T-helper 22 cell (primary cell): ENCODE measurements at places on chromosomes 7 and 10.

GRCh38 chr7:93008833-93009232 lies 108.9 kb downstream of the SAMD9 start:
- DNase-seq = no peak

DNA sequence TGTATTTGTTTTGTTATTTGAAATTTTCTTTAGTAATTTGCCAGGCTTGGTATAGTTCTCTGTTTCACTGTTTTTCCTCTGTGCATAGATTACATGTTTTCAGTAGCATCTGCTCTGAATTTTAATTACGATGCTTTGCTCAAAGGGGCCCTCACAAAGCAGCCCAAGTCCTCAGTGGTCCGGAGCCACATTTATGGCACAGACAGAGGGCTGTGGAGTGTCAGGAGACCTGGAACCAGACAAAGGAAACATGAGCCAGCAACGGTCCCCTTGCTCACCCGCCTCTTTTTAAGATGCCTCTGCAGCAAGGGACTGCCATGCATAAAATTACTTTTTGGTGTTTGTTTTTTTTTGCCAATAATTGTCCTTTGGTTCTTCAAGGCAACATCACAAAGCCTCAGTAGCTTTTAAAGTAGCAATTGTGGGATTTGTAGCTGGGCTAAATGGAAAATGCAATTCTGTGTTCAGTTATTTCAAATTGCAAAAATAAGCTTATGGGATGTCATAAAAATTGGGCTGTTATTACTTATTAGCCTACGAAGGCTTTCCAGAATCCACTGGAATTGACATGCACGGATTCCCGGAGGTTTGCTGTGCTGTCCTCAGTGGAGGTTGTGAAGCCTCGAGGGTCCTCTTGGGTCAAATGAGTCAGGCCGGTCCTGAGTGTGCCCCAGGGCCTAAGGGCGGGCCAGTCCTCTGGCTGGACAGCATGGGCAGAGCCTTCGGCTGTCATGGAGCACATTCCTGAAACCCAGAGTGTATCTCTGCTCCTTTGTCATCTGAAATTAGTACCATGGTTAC lies 422.8 kb downstream of the GLRX3 start:
- no peak for DNase-seq

GRCh38 chr7:37191797-37192196 lies 256.9 kb downstream of the ELMO1 start:
- no peak for DNase-seq

- no peak for DNase-seq
These were observed 21.3 kb downstream of the SRPK2 start for GRCh38 chr7:105367458-105367857.

- DNase-seq = no peak
These were observed 106.2 kb upstream of the GPR141 start for GRCh38 chr7:37577412-37577811.

DNA sequence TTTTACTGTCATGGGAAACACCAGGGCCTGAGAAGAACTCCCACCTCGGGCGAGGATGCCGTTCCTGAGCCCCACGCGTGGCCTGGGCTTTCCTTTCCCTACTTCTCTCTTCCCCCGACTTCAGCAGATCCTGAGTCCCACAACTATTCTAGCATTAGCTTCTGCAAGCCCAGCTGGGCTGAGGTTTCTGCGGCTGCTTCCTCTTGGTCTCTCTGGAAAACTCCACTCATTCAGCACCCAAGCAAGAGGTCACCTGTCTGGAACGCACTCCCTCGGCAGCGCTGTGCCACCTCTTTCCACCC lies 761 bp upstream of the DOCK1 start:
- DNase-seq = no peak

GRCh38 chr7:107269790-107270189 lies 101.0 kb downstream of the HBP1 start:
- DNase-seq = no peak

DNA sequence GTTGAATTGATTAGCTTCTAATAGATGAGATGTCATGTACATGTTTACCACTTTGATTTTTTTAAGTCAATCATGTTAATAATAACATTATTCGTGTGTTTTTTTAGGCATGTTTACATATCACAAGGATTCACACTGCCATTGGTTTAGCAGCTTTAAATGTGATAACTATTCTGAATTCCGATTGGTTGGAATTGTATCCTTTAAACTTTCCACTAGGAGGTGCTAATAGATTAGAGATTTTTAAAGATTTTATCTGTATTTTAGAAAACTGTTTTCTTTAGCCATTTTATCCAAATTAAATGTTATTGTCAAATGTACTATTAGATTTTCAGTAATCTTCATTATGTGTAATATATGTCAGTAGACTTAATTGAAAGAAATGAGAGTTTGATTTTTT lies 83.2 kb downstream of the HECTD2 start:
- DNase-seq = no peak

DNA sequence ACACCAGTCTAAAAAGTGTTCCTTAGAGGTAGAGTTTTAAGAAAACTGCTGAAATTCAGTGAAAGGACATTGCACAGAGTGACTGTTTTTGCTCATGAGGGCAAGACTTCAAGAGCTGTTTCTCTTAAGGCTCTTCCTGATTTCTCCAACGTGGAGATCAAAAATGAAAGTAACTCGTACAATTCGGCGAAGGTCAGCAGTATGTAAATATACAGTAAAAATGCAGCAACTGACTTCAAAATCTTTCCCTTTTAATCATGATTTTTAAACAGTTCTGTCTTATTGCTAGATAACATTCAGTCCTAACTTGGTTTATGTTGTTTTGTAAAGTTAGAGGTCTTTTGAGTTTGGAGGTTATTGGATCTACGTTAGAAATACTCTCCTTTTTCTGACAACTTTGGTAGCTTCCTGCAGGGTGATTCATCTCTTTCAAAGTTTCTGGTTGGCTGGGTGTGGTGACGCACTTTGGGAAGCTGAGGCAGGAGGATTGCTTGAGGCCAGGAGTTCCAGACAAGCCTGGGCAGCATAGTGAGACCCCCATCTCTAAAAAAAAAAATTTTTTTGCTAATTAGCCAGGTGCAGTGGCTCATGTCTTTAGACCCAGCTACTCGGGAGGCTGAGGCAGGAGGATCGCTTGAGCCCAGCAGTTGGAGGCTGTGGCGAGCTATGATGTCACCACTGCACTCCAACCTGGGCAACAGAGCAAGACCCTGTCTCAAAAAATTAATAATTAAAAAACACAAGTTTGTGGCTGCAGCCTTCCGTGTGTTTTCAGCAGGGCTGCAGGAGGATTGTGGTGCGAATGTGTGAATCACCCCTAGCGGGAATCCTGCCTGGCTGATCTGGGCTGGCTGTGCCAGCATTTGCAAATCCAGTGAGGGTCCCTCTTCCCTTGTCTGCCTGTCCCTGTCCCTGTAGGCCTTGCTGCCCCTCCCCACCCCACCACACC lies 29.2 kb upstream of the AP5Z1 start:
- no peak for DNase-seq

- DNase-seq = no peak
These were observed 2.5 kb downstream of the GSTO1 start for GRCh38 chr10:104257235-104257634.

- DNase-seq = no peak
These were observed 7.5 kb downstream of the DUSP5 start for GRCh38 chr10:110505130-110505770.

- DNase-seq = no peak
These were observed 133.1 kb upstream of the ADAM12 start for GRCh38 chr10:126521399-126521798.

DNA sequence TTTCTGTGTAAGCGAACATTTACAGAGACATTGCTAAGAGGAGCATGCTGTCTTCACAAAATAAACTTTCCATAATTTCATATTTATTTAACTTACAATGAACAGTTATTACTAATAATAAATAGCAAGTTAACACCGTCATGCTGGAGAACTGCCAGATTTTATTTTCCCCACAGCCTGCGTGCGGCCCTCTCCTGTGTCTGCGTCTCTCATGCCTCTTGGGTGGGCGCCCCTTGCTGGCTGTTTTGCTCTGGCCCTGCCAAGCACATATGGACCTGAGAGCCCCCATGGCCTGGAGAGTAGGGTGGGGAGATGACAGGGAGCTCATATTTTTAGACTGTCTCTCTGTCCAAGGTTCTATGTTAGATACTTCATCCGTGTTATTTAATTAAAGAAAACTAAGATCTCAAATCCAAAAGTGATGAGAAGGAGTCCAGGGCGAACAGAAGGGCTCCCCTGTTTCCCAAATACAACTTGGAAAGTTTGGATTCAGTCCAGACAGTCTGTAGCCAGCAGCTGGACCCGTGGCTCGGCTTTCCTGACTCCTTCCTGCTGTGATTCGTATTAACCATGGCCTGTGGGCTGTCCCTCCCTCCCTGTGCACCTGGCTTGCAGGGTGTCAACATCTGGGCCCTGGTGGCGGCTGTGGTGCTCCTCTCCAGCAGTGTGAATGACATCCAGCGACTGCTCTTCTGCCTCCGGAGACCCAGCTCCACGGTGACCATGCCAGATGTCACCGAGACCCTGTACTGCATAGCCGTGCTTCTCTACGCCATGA lies 20.5 kb downstream of the FBH1 start:
- no peak for DNase-seq

DNA sequence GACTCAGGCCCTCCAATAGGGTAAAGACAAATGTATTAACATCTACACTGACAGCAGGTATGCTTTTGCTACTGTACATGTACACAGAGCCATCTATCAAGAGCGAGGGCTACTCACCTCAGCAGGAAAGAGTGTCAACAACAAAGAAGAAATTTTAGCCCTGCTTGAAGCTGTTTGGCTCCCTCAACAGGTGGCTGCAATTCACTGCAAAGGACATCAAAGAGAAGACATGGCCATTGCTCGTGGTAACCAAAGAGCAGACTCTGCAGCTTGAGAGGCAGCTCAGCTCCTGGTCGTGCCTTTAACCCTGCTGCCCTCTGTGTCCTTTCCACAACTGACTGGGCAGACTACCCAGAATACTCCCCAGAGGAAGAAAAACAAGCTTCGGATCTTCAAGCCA lies 5.1 kb downstream of the AKR1B15 start:
- no peak for DNase-seq

DNA sequence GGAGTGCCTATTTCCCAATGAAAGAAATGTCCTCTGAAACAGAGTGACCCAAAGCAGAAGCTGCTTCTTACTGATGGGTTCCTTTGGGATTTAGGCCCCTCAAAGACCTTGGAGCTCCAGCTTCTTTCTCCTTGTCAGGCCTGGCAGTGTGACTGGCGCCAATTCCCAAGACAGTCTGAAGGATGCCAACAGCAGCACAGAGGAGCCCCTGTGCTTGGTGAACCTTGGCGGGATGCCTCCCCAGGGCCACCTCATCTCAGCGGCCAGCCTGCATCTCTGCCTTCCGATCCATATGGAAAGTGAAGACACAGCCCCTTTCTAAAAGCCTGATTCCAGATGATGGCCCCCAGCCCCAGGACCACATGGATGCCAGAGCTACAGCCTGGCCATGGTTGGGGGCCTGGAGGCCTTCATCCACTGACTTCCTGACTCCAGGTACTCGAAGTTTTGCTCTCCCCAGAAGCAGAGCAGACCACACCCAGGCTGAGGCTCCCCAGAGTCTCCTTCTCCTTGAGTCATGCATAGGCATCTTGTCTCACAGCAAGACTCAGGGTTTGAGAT lies 45.4 kb downstream of the FBXW4 start:
- DNase-seq = no peak

DNA sequence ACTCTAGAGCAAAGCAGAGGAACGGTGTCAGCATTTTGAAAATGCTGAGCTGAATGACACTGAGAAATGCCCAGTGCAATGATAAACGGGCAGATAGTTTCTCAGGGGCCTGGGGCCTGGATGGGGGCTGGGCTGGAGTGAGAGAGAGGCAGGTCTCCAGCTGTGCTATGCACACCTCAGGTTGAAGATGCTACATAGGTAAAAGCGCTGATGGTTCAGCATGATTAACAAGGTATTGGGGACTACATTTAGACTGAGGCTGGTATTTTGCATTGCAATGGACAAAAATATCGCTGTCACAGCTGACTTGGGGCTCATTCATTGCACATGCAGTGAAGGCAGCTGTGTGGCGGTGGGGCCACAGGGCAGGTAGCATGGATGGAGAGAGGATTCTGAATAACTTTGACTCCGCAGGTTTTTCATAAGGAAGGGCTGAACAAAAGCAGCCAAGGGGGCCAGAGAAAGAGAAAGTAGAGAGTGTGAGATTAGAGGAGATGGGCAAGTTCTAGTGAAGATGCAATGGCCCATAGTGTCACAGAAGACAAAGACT lies 290.8 kb upstream of the ZNF32 start:
- DNase-seq = no peak

DNA sequence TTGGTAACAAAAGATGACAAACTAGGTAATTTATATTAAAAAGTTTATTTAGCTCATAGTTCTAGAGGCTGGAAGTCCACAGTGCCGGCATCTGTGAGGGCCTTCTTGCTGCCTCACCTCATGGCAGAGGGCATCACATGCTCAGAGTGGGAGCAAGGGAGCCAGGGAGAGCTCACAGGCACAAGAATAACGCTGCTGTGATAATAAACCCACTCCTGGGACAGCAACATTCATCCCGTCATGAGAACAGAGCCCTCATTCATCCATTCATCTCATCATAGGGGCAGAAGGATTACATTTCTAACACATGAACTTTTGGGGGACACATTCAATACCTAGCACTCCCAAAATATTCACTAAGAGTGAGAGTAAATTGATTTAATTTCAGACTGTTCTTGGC lies 170.6 kb upstream of the AKR1E2 start:
- no peak for DNase-seq

DNA sequence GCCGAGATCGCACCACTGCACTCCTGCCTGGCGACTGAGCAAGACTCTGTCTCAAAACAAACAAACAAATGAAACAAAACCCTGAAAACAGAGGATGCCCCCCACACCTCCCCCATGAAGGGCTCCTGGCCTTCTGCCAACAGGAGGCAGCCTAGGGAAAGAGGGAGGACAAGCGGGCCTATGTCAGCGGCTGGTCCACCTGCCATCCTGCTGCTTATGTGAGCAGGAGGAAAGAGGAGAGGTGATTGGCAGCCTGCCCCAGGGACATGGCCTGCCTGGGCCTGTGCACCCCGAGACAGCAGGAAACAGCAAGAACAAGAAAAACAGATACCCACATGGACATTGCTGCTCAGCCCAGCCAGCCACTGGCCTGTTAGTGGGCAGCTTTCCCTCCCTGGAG lies 9.1 kb upstream of the ZNF316 start:
- no peak for DNase-seq

DNA sequence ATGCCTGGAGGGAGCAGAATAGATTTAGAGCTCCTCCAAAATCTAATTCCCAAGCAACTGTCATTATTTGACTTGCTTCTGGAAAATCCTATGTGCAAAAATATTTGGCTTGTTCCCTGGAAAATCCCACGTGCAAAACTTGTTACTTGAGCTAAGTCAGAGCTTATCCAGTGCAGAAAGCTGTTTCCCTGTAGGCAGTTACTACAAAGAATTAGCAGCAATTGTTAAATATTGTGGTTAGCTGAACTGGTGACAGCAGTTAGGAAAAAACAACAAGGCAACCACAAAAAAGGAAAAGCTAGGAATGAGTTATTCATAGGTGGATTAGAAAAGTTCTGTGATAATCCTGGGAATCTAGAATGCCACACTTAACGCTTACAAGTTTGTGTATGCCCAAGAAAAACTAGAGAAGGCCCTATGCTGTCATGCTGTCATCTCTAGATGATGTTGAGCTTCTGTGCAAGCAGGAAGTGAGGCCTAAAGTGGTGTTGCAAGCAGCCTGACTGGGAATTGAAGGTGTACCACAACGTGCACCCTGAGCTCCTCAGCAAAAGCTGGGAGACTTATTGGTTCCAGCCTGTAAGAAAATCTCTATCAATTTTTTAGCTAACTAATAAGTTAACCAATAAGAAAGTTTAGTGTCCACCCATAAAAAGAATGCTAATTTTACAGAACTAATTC lies 738.6 kb upstream of the LRRTM3 start:
- DNase-seq = no peak
